Renal pelvis (tissue), 12 donors: ENCODE measurements at places on chromosomes 3 and 15. TPM values are rescaled to one million over a fixed set of nuclear protein-coding genes. Genes with fewer than 3 reads are reported as not detected.

The BMF gene
- polyA plus RNA-seq: 45.7 TPM

The ZNF620 gene
- 11.9 TPM for polyA plus RNA-seq

The MASP1 gene
- 10.2 TPM for polyA plus RNA-seq

The ZNF860 gene
- 3.0 TPM for polyA plus RNA-seq

The CAV3 gene
- 0.32 TPM for polyA plus RNA-seq

The P2RY12 gene
- 0.91 TPM for polyA plus RNA-seq

The CHST14 gene
- polyA plus RNA-seq: 38.8 TPM

The RTP4 gene
- polyA plus RNA-seq: 0.73 TPM

The TTC21A gene
- polyA plus RNA-seq: 9.5 TPM

The GCNT3 gene
- polyA plus RNA-seq: 1.1 TPM

The RASL12 gene
- polyA plus RNA-seq: 7.2 TPM

The ACAA1 gene
- polyA plus RNA-seq: 138 TPM

The ARHGAP11A gene
- polyA plus RNA-seq: 35.0 TPM

The EHHADH gene
- 28.9 TPM for polyA plus RNA-seq

The CNTN3 gene
- polyA plus RNA-seq: 5.4 TPM

The SNUPN gene
- polyA plus RNA-seq: 25.0 TPM

The TUSC7 gene
- polyA plus RNA-seq: not detected

The TRPM1 gene
- polyA plus RNA-seq: 0.09 TPM

The VPS33B gene
- 22.9 TPM for polyA plus RNA-seq

The APEH gene
- 156 TPM for polyA plus RNA-seq

The TRIM42 gene
- not detected for polyA plus RNA-seq

The NAALADL2 gene
- polyA plus RNA-seq: 17.7 TPM

The ISL2 gene
- polyA plus RNA-seq: not detected

The CFAP44 gene
- polyA plus RNA-seq: 27.6 TPM

The RPL29 gene
- polyA plus RNA-seq: 1,807 TPM

The PPP1R14D gene
- 0.50 TPM for polyA plus RNA-seq

The SPTSSB gene
- 3.6 TPM for polyA plus RNA-seq

The SHC4 gene
- polyA plus RNA-seq: 2.4 TPM

The DNASE1L3 gene
- 5.8 TPM for polyA plus RNA-seq

The THRB gene
- 23.3 TPM for polyA plus RNA-seq

The HAPLN3 gene
- 3.5 TPM for polyA plus RNA-seq

The C3orf20 gene
- polyA plus RNA-seq: 0.19 TPM

The ADAMTS7 gene
- 25.2 TPM for polyA plus RNA-seq

The TGM5 gene
- not detected for polyA plus RNA-seq

The SEMA3B gene
- 122 TPM for polyA plus RNA-seq

The GOLGA6D gene
- polyA plus RNA-seq: 0.38 TPM

The PTPRG gene
- polyA plus RNA-seq: 83.3 TPM

The IQCH gene
- polyA plus RNA-seq: 10.1 TPM

The MFN1 gene
- polyA plus RNA-seq: 74.4 TPM

The FBXO40 gene
- not detected for polyA plus RNA-seq

The CISH gene
- polyA plus RNA-seq: 43.8 TPM

The TLE3 gene
- 38.1 TPM for polyA plus RNA-seq

The ARL6 gene
- polyA plus RNA-seq: 12.1 TPM

The TRMT10C gene
- polyA plus RNA-seq: 34.6 TPM

The DNAH12 gene
- polyA plus RNA-seq: 0.94 TPM

The SLC4A7 gene
- 20.5 TPM for polyA plus RNA-seq

The RASGRF1 gene
- 0.41 TPM for polyA plus RNA-seq

The DENND6A gene
- 25.9 TPM for polyA plus RNA-seq
